ENCODE measurements at places on chromosomes 11 and 22. TPM values are rescaled to one million over a fixed set of nuclear protein-coding genes. Genes with fewer than 3 reads are reported as not detected.

Gene GRK3
- 1.2 TPM for total RNA-seq

Gene C11orf86
- total RNA-seq: not detected

Gene TCN2
- total RNA-seq: 7.4 TPM

Gene MYBPC3
- total RNA-seq: not detected

Gene CERK
- 67.2 TPM for total RNA-seq

Gene FOLR1
- total RNA-seq: not detected

Gene RIC3
- total RNA-seq: not detected

Gene OR10G8
- total RNA-seq: not detected

Gene CACNA1I
- not detected for total RNA-seq

Gene SEPTIN5
- 57.5 TPM for total RNA-seq

Gene GAL
- total RNA-seq: 0.13 TPM

Gene GRAP2
- total RNA-seq: not detected

Gene PSMC3
- total RNA-seq: 86.9 TPM

Gene OR10A2
- total RNA-seq: not detected

Gene POU2AF1
- total RNA-seq: not detected

Gene ANO3
- total RNA-seq: 4.5 TPM

Gene APOBEC3C
- 15.0 TPM for total RNA-seq

Gene MYOD1
- not detected for total RNA-seq

Gene IL18
- total RNA-seq: 0.23 TPM

Gene TUB
- 16.4 TPM for total RNA-seq

Gene CNGA4
- 0.17 TPM for total RNA-seq

Gene DNAJB7
- total RNA-seq: not detected
